ENCODE measurements at places on chromosomes 11 and 22.

- DNase-seq, result no peak
Observed at GRCh38 chr11:4465407-4465806, 16.3 kb downstream of the OR52K2 start.

DNA sequence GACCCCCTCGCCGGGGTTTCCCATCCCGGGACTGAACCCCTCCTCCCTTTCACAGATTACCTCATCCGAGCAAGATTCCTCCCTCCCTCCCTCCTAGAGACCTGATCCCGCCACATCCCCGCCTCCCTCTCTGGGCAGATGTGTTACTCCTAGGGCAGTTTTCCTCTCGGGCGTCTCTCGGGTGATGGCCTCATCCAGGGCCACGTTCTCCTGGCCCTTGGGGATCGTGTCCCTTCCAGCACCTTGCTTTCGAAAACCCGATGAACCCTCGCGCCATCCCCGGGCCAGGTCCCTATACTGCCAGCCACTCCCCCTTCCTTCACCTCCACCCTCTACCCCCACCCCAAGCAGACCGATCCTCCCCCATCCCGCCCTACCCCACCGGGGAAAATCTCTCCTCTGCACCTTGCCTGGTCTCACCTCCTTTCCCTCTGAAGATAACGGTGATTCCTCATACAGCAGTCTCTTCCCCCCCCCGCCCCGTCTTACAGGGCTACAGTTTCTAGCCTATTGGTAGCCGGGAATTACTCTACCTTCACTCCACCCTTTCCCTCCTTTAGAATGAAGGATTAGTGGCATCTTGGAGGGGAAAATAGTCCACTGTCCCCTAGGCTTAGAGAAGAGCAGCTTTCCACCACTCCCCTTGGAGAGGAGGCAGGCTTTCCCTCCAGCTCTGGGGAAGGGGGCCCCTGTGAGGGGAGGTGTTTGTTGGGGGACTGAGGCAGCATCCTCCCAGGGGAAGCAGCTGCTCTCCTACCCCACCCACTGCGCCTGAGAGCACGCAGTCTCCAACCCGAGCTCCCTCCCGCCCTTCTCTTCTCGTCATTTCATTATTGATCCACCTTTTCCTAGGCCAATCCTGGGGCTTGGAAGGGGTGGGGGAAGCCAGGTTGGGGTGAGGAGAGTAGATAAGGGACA, 1.2 kb downstream of the KMT2A start:
- DNase-seq, result peak; percentile 69

- DNase-seq, result no peak
Observed at GRCh38 chr11:70717936-70718595, 319.7 kb downstream of the CTTN start.

DNA sequence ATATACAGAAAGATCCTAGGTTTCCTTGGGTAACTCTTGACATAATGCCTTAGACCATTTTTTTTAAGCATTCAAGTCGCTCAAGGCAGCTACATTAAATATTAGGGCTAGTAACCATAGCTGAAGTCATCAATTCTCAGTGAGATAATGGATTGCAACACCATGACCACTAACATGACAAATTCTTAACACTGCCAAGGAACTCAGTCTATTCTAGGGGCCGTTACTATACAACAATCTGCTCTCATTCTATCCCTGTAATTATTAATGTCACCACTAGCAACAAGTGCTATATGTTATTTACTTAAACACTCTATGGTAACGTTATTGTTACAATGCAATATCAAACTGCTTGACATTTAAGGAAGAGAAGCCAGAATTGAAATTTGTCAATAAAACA, 3.2 kb upstream of the STK33 start:
- peak; percentile 74 for DNase-seq

DNA sequence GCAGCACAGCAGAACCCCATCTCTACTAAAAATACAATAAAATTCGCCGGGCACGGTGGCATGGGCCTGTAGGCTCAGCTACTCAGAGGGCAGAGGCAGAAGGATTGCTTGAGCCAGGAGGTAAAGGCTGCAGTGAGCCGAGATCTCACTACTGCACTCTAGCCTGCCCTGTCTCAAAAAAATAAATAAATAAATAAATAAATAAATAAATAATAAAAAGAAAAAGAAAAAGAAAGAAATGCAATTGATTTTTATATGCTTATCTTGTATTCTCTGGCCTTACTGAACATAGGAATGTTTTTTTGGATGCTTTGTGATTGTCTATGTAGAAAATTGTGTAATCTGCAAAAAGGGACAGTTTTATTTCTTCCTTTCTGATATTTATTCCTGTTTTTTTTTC, 132.5 kb downstream of the BARX2 start:
- DNase-seq, result no peak

DNA sequence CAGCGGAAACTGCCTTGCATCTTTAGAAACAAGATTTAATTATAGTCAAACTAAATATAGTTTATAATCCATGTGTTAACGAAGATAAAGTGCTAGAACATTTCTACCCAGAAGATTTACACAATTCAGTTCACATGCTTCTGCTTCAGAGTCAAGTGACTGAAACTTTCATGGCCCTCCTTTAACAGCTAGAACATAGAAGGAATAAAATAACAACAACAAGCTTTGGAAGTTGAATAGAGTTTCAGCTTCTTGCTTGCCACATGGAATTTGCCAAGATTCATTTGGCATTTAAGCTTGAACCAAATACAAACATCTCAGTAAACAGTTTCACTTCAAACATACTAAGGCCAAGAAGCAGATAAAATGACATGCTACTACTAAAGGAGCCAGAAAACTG, 676.3 kb upstream of the ANO3 start:
- no peak for DNase-seq

- DNase-seq, result peak; percentile 31
Observed at GRCh38 chr11:79285756-79286155, 155.1 kb downstream of the TENM4 start.

DNA sequence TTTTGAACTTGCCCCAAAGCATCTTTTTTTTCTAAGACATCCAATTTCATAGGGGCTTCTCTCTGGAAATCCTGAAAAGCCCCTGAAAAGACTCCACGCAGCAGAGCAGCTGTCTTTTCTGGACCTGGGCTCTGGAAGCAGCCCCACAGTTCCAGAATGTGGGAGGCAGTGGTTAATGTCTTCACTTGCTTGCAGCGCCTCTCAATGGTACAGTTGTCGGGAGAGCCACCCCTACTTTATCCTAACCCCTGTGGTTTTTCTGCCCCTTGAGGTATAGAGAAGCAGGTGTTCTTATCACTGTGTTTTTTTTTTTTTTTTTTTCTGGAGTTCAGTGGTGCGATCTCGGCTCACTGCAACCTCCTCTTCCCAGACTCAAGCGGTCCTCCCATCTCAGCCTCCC, 83.4 kb upstream of the SORL1-AS1 start:
- DNase-seq, result no peak

DNA sequence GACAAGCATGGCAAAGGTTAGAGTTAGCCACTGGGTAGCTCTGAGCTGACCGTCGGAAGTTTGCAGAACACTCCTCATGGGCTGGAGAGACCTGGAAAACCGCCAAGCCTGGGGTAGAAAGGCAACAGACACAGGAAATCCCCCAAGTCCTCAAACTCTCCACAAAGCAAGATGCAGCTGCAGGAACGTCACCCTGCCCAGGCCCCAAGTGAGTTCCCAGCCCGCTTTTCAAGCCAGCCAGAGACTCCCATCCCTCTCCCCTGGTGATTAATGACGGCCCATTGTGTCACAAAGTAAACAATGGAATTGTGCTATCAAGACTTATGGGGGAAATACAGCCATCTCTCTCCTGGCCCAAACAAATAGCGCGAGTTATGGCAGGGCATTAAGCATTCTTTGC, 633.0 kb downstream of the TBC1D22A start:
- no peak for DNase-seq

- DNase-seq, result peak; percentile 83
Observed at GRCh38 chr22:32649515-32650200, 151.8 kb upstream of the TIMP3 start.

DNA sequence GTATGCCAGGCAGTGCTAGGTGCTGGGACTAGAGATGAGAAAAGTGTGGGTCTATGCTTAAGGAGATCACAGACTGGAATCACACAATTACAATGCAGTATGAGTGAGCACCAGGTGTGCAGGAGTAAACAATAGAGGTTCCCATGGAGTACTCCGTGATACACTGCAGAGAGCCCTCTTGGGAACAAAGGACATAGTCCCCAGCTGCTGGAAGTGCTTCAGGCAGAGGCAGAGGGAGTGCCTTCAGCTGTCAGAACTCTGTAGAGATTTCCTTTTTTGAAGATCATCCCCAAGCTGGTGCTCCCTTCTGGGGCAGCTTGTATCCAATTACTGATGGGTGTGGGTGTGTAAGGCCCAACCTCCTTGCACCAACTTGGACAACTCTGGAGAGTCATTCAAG, 143.5 kb upstream of the PLET1 start:
- no peak for DNase-seq

GRCh38 chr11:73275381-73275750, 3.2 kb downstream of the P2RY6 start:
- DNase-seq, result no peak

- no peak for DNase-seq
Observed at GRCh38 chr11:107778839-107779517, 67.1 kb upstream of the SLN start.

DNA sequence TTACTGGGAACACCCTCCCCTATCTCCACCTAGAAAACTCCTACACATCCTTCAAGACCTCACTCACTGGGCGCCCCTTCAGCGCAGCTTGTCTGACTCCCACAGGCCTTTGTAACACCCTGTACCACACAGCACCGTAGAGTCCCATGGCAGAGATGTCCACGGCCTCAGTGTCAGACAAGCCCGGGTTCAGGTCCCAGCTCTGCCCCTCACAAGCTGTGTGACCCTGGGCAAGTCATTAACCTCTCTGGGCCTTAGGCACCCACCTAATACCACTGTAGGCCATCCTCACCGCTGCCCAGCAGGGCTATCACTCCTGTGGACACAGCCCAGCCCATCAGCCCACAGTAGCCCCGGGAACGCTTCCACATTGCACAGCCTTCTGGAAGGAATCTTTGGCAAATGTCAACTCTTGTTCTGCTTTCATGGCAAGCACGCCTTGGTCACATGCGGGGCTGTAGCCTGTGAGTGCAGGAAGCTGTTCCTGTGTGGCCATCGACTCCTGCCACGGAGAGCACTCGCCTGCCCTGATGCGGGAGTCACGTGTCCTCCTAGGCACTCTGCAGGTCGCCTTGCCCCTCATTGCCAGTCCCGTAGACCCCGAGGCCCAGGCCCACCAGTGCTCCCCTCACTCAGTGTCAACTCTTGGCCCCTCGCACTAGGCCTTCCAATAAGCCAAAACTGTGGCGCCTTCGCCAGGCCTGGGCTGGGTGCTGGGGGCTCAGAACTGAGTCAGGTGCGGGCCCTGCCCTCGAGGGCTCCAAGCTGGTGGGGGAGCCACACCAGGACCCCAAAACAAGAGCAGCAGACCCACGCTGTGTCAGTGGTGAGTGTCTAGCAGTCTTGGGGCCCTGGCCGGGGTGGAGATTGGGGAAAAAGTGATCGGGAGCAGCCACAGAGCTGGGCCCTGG, 32.9 kb upstream of the RFPL3 start:
- DNase-seq, result no peak

DNA sequence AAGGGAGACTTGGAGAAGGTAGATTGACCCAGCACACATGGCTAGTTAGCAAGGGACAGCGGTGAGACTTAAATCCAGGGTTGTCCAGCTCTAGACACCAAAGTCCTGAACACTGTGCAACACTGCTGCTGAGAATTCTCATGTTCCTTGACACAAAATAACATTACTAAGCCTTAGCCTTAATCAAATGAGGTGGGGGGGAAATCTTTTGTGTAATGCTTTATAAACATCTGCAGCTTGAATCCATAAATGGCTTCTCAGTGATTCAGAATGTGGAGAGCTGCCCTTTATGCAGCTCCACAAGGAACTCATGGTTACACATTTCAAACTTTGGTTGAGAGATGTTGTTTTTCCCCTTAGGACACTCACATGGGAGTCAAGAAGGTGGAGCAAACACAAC, 80.0 kb downstream of the CD44 start:
- peak; percentile 46 for DNase-seq

- no peak for DNase-seq
Observed at GRCh38 chr11:80916173-80916798, 1475.5 kb upstream of the TENM4 start.

DNA sequence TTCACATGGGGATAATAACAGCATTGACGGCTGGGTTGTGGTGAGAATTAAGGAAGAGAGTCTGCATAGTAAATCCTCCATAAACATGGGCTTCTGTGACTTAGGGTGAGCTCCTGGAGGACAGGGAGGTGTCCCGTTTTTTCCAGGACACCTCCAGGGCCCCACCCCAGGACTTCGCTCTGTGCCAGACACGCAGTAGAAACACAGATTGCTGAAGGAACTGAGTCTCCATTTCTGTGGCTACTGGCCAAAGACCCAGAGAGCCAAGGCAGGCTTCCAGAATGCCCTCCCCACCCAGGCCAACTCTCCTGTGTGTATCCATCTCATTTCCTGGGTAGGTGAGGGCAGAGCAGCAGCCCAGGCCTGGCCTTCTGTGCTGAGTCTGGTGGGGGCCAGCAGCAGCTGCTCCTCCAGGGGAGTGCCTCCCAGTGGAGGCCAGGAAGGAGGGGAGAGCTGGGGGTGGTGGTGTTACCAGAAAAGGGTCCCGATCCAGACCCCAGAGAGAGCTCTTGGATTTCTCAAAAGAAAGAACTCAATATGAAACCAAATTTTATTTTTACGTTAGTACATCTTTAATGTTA, 9.5 kb upstream of the RFPL3 start:
- no peak for DNase-seq

DNA sequence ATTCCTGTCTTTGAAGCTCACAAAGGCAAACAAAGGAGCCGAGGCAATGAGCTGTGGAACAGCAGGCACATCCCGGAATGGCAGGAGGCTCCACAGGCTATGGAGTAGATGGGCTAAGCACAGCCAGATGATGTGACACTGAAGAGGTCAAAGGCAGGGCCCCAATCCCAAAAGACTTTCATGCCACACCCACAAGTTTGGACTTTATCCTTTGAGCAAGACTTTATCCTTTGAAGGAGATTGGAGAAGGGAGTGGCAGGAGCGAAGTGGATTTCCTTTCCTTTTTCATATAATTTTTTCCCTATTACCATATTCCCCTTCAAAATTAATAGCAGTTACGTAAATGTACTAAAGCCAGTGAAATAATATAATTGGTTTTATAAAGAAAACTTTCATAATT, 379.4 kb downstream of the CADM1 start:
- DNase-seq, result no peak

DNA sequence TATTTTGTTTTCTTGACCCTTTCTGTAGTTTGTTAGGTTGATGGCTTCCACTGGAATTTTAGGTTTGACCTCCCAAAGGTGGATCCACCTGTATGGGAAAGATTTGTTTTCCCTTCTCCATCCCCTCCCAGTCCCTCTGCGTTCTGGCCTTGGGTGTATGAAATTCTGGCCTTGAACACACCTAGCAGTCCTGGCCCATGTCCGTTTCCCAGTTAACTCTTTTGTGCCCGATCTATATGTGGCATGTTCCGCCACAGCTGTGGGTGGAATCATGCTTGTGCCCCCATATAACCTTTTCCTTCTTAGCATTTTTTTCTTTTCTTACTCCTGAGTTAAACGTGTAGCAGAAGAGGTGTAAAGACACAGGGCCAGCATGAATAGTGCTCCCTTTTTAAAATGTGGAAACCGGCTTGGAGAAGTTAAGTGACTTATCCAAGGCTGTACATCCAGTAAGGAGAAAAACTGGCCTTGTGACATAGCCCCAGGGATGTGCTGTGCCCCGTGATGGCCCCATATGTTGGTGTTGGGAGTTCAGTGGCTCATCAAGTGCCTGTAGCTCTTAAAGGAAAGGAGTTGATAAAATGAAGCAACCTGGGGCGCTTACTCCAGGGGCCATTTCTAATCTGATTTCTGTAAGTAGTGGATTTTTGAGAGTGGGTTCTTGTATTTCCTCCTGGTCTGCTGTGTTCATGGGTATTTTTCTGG, 39.3 kb downstream of the ZNRF3 start:
- DNase-seq, result no peak
